ELR (cell line): ENCODE measurements at places on chromosomes 7 and 10.
A peak's percentile ranks its signal among the peaks of the same experiment; 100 is the strongest.

GRCh38 chr10:12455766-12456165 is 106.4 kb downstream of the CAMK1D start:
- DNase-seq: no peak

DNA sequence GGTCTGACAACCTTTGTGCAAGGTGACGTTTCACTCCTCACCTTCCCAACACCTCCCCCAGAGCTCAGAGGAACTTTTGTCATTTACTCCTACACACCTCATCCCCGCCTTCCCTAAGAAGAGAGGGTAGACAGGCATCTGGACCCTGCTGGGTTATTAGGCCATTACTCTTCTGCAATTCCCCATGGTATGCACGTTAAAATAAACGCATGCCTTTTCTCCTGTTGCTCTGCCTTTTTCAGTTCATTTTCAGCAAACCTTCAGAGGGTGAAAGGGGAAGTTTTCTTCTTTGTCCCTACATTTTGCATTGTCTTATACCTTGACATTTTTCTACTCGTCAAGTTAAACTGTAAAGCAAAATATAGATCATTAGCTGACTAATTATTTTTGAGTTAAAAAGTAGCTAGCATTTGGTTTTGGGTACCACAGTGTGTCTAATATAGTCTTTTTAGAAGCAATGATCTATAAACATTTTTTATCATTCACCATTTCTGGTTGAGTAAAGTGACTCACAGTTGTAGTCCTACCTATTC is 10.5 kb upstream of the EDRF1 start:
- no peak for DNase-seq

- DNase-seq: no peak
These were observed 234.1 kb upstream of the KMT2E start for GRCh38 chr7:104779888-104780287.

- DNase-seq: peak; percentile 98
These were observed 70.9 kb upstream of the CTBP2 start for GRCh38 chr10:125231116-125231812.

DNA sequence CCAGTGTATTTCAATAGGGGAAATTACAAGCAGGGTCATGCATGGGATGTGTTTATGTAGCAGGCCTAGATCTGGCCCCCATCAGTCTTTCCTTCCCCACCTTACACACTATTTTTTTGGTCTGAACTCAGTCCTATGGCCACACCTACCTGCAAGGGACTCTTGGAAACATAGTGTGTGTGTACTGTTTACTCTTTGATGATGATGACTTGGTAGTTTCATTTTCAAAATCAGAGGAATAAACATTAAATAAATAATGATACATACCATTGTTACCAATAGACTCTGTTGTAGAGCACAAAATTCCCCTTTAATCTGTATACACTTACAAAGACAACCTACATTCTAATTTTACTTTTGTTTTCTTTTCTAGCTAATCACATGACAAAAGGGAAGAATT is 191.0 kb downstream of the ZEB1 start:
- peak; percentile 10 for DNase-seq

DNA sequence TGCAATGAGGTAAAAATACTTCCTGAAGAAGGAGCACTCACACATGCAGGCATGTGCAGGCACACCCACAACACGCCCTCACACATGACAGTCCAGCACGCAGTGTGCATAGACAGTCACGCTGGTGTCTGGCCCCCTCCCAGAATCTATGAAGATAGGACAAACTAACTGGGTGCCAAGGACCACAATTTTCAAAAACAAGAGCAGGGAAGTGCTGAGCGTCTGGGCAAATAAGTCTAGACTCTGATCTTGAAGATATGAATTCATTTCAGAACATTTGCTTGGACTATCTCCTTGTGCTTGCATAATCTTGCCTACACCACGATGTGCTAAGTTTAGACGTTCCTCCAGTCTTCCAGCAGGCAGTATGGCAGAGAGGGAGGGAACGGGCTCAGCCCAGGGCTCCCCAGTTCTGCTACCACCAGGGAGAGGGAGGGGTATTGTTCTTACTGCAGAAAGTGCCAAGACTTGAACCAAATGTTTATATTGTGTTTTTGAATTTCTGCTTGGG is 276.5 kb upstream of the KLF6 start:
- DNase-seq: no peak

DNA sequence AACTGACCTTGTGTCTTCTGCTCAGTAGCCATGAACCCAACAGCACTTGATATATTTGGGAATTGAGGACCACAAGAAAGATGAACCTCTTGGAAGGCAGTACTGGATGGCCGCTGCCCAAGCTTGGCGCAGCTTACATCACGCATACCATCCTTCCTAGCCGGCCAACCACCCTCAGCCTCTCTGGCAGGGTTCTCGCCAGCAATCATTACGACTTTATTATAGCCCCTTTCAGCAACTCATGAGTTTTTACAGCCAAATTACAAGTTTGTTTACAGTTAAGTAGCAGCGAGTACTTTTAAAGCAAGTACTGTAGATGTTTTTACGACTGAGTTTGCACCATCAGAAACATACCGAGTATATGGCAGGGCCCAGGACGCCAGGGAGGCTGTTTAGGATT is 769.1 kb downstream of the SUGCT start:
- no peak for DNase-seq

DNA sequence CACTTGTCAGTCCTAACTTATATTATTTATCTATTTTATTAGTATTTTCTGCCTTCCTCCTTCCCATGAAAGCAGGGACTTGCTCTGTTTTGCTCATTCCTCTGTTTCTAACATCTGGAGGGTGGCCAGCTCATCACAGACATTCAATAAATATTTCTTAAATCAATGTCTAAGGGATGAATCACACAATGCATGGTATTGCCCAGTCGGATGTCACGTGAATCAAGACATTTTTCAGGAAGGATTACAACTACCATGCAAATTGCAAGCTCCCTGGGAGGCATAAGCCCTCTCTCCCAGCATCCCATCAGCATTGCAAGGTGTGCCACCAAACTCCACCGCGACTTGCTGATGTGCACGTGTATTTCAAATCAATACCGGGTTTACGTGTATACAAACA is 146.6 kb upstream of the RNF32 start:
- DNase-seq: peak; percentile 18

- no peak for DNase-seq
These were observed 89.5 kb upstream of the AUTS2 start for GRCh38 chr7:69508736-69509135.

GRCh38 chr7:138036135-138036534 is 34.2 kb upstream of the CREB3L2 start:
- peak; percentile 5 for DNase-seq

DNA sequence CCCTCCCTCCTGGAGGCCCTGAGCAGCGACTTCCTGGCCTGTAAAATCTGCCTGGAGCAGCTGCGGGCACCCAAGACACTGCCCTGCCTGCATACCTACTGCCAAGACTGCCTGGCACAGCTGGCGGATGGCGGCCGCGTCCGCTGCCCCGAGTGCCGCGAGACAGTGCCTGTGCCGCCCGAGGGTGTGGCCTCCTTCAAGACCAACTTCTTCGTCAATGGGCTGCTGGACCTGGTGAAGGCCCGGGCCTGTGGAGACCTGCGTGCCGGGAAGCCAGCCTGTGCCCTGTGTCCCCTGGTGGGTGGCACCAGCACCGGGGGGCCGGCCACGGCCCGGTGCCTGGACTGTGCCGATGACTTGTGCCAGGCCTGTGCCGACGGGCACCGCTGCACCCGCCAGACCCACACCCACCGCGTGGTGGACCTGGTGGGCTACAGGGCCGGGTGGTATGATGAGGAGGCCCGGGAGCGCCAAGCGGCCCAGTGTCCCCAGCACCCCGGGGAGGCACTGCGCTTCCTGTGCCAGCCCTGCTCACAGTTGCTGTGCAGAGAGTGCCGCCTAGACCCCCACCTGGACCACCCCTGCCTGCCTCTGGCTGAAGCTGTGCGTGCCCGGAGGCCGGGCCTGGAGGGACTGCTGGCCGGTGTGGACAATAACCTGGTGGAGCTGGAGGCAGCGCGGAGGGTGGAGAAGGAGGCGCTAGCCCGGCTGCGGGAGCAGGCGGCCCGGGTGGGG is 2.2 kb downstream of the TRIM56 start:
- no peak for DNase-seq

GRCh38 chr10:56823849-56824248 is 462.8 kb upstream of the ZWINT start:
- no peak for DNase-seq
